ENCODE measurements at places on chromosomes 4 and X.

- DNase-seq, result no peak
These were observed 14.4 kb downstream of the HTT-AS start for GRCh38 chr4:3059943-3060342.

- no peak for DNase-seq
These were observed 63.3 kb downstream of the KLHL4 start for GRCh38 chrX:87580862-87581261.

DNA sequence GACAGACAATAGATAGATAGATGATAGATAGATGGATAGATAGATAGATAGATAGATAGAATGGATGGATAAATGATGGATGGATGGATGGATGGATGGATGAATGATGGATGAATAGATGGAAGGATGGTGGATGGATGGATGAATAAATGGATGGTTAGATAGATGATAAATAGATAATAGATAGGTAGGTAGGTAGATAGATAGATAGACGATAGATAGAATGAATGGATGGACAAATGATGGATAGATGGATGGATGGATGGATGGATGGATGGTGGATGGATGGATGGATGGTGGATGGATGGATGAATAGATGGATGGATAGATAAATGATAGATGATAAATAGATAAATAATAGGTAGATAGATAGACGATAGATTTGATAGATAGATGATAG, 287.4 kb downstream of the CRLF2 start:
- DNase-seq, result no peak

GRCh38 chr4:70728091-70728490, 6.3 kb downstream of the RUFY3 start:
- no peak for DNase-seq

DNA sequence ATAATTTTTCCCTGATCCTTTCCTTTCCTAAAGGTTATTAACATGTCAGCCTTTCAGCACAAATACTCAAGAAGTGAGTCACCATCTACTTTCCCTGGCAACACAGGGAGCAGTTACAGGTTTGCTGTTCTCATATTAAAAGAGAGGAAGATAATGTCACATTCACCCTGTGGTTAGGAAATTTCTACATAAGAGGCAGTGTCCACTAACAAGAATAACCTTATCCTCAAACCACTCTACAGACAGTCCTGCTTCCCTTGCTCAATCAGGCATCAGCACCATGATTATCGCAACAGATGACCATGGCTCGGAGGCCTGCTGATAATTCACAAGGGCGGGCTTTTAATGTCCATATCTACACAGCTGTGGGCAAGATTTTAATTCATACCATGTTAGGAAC, 30.9 kb downstream of the RNF150 start:
- DNase-seq, result no peak

DNA sequence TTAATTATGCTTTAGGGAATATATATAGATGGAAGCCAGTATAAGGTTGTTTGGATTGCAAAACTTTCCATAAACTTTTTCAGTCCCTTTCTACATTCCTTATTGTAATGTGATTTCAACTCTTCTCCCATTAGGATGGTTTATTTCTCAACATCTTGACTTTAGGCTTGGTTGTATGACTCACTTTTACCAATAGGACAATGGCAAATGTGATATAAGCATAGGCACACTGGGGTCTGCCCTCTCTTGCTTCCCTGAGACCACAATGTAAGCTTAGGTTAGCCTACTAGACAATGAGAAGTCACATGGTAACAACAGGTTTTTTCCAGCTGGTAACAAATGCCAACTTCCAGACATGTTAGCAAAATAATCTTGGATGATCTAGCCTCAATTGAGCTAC, 163.3 kb upstream of the RBPJ start:
- DNase-seq, result no peak

DNA sequence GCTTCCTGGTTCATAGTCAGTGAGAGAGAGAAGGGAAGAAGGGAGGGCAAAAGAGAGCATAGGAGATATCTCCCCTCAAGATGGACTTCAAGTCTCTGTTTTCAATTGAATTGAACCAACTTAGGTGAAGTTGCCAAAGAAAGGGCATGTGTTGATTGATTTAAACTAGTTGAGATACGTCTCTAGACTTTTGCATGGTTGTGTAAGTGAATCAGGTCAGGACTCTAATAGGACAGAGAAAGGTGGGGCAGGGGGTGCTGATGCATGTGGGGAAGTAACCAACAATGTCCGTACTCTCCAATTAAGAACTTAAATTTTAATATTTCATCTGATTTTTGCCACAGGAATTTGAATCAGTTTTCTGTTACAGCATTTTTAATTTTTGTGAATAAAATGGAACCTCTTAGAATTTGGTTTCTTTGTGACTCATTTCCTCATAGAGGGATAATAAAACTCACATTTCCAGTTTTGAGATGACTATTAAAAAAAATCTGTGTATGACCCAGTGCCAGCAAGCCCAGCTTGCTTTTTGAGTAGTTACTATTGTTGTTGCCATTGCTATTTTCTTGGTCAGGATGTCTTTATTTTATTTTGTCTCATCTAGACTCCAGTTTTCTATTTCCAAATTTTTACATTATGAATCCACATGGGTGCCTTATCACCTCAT, 37.3 kb downstream of the SLIT2 start:
- DNase-seq, result no peak

DNA sequence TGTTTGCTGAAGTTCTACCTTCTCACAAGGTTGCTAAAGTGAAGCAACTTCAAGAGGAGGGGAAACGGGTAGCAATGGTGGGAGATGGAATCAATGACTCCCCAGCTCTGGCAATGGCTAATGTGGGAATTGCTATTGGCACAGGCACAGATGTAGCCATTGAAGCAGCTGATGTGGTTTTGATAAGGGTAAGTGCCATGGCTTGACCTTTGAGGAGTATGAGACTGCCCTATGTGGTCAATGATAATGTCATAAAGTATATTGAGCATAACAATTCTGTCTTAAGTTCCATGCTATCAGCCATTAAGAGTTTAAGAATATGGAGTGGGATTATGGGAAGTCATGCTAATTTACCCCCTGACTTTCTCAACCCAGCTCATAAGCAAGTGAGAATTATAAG, 61.4 kb upstream of the PGK1 start:
- no peak for DNase-seq

GRCh38 chrX:71095981-71096759, 519 bp downstream of the FOXO4 start:
- peak; percentile 66 for DNase-seq

GRCh38 chrX:16633754-16634153, 16.2 kb upstream of the S100G start:
- DNase-seq, result no peak

DNA sequence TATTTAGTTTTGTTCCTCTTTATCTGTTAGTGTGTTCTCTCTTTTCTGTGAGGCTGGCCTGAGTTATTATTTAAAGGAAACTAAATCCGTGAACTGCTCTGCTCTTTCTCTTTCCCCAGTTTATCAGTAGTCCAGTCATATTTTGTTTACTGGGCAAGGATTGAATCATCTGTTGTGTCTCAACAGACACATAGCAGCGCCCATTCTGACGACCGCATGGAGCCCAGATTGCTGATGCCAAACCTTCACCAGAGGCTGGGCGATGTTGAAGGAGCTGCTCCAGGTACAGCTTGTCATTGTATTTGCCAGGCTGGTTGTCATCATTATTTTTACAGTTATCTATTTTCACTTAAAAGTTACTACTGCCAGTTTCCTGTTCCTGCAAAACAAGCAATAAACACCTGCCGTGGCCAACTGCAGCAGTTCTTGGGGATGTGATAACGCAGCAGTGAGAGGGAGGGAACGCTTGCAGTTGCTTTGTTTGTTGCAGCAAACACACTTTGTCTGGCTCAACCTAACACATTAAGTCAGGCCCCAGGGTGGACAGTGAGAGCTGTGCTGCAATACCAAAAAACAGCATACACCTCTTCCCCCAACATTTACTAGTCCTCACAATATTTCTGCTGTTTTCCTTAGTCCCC, 10.1 kb downstream of the REELD1 start:
- no peak for DNase-seq

GRCh38 chr4:6880691-6881090, 28.9 kb upstream of the TBC1D14 start:
- no peak for DNase-seq

DNA sequence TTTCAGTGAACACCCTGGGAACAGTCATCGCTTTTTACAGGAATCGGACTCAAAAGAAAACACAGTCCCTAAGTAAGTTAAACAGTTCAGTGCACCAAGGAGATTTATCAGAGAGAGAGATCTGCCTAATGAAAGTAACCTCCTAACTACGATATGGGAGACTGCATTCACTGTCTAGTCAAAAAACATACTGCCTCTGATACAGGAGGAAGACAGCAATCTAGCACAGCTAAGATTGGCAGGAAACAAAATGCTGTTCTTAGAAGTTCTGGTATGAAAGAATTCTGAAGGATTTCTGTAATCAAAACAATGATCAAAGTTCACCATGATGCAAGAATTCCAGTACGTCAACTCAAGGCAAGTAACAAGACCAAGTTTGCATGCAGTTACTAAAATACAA, 92.8 kb downstream of the MAML3 start:
- no peak for DNase-seq

Data from GM10248 (cell line).